Hindlimb muscle (tissue), 1 donor: ENCODE measurements at places on chromosomes 16 and 17. TPM values are rescaled to one million over a fixed set of nuclear protein-coding genes. Genes with fewer than 3 reads are reported as not detected.

Gene MILR1
- 6.9 TPM for polyA plus RNA-seq

- no peak for DNase-seq
Measured at GRCh38 chr16:83318390-83318789, 489.4 kb upstream of the HSBP1 start.

GRCh38 chr17:75684249-75684648, 17.1 kb downstream of the SAP30BP start:
- no peak for DNase-seq

DNA sequence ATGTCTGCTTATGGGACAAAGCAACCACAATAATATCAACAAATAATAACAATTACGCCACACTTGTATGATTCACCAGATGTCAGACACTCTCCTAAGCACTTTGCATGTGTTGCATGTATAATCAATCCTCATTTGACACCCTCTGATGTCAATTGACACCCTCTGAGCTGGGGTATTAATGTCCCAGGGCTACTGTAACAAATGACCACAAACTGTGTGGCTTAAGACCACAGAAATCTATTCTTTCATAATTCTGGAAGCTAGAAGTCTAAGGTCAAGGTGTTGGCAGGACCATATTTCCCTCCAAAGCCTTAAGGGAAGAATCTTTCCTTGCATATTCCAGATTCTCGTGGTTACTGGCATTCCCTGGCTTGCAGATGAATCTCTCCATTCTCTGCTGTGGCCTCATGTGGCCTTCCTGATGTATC, 112.7 kb downstream of the NPIPB5 start:
- no peak for DNase-seq

DNA sequence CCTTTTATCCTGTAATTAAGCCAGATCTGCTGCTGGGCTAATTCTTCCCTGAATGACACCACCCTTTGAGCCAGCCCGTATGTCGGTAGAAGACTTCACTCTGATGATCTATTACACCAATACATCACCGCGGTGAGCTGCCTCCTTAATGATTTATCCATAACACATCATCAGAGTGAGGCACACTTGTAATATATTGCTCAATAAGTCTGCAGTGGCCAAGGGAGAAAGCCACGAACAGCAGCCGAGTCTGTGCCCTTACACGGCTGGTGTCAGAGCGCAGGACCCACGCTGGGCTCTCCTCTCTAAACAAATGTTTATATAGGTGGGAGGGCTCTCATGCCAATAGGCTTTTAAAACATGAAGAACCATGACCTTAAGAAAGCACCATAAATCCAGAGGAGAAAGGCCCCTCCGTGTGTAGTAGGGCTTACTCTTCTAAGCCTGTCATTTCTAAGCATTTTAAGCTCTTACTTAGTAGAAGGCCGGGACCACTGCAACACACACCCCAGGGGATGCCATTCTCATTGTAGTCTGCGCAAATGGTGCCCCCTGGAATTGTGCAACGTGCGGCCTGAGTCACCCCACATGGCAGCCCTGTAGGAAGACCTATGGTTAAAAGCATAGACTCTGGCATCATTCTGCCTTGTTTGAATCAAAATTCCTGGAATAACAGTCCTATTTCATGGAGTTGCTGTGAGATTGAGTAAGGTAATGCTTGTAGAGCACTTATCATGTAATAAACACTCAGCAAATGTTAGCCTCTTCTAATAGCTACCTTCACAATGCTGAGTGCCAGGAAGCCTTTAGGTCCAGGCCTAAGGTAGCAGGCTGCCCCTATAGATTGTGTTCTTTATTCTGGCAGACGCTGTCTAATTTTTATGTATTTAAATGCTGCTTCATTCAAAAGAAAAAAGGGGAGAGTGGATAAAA, 26.1 kb downstream of the MRPS23 start:
- DNase-seq: no peak

DNA sequence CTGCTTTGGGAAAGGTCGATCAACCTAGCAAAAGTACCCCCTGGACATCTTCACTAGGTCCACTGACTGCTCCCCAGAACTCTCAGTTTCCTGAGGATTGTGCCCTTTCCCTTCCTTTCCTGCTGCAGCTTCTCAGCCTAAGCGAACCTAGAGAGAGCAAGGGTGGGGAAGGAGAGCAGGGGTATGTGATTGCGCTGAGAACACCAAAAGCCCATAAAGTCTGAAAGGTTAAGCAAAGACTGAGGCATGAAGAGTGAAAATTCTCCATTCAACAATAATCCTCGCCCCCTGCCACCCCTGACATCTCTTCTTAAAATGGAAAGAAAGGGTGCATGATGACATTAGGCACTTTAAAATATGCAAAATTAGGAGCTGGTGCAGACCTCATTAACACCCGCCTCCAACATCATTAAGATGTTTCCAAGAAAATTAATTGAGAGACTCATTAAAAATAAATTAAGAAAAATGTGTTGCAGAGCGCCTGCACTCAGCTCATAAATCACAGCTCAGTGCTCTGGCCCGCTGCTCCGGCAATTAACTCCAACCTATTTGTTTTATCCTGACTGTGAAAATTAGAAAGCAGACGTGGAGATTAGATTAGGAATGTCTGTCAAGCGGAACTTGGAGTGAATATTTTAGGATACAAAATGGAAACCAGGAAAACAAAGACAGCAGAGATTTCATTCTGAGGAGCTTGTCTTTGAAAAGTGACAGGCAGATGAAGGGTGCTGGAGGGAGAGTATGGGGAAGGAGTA, 49.1 kb upstream of the PMFBP1 start:
- no peak for DNase-seq

GRCh38 chr17:64255764-64256163, 7.3 kb downstream of the TEX2 start:
- DNase-seq: no peak
